ENCODE measurements at places on chromosomes 2 and 18.

DNA sequence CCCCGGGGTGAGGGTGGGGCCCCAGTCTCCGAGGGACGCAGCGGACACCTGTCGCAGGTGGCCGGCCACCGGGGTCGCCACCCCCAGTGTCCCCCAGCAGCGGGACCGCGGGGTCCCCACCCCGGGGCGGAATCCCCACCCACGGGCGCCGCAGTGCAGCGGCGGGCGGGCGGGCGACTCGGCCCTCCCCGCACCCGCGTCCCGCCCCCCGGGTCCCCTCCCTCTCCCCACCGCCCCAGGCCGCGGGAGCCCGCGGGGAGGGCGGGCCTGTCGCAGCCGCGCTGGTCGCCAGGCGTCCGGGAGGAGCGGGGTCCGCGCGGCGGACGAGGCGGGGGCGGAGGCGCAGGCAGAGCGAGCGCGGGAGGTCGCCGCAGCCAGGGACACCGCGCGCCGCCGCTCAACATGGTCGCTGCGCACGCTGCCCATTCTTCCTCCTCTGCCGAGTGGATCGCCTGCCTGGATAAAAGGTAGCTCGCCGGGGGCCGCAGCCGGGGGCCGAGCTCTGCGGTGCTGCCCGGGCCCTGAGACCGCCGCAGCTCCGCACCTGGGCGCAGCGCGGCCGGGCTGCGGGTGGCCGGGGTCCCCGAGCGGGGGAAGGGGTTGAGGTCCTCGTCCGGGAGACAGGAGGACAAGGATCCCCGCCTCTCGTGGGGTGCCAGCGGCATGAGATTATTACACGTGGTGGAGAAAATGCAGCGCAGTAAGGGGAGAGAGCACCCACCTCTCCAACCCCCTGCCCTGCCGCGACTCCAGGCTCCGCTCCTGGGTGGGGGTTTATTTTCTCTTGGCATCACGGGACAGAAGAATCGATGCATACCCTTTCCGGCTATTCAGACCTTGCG lies at the start of gene RAPGEF4:
TSS of gene RAPGEF4 (plus strand) at position 264 of the 842 bp plus-strand sequence. CDS start at position 403, 139 bp downstream.
- DNase-seq: peak; percentile 32

GRCh38 chr2:43041173-43041591 lies 185.2 kb downstream of the ZFP36L2 start:
- no peak for DNase-seq

- DNase-seq: no peak
These were observed 6.3 kb downstream of the FZD5 start for GRCh38 chr2:207763303-207763917.

GRCh38 chr2:105373895-105374401 lies 24.9 kb downstream of the FHL2 start:
- DNase-seq: no peak

DNA sequence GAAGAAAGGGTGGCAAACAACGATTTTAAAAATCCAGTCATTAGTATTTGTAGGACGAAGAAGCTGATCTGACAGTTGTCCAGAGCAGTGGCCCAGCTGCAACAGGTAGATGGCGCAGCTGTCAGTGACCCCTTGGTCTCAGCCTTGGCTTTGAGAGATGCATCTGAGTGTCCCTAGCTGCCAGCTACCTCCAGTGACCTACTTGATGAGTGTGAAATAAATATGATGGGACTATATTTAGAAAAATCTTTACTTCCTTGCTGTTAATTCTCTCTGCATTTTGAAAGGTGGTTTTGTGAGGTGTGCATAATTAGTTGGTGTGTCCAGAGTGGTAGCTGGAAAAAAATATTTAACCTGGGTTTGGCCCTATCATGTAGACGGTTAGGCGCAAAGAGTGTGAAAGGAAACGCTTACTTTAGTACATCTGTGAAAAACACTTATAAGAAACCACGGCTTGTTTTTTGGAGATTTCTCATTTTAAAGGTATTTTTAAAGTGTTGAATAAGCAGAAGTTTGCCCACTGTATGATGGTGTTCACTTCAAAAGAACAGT lies 963 bp downstream of the INPP1 start:
- peak; percentile 41 for DNase-seq

DNA sequence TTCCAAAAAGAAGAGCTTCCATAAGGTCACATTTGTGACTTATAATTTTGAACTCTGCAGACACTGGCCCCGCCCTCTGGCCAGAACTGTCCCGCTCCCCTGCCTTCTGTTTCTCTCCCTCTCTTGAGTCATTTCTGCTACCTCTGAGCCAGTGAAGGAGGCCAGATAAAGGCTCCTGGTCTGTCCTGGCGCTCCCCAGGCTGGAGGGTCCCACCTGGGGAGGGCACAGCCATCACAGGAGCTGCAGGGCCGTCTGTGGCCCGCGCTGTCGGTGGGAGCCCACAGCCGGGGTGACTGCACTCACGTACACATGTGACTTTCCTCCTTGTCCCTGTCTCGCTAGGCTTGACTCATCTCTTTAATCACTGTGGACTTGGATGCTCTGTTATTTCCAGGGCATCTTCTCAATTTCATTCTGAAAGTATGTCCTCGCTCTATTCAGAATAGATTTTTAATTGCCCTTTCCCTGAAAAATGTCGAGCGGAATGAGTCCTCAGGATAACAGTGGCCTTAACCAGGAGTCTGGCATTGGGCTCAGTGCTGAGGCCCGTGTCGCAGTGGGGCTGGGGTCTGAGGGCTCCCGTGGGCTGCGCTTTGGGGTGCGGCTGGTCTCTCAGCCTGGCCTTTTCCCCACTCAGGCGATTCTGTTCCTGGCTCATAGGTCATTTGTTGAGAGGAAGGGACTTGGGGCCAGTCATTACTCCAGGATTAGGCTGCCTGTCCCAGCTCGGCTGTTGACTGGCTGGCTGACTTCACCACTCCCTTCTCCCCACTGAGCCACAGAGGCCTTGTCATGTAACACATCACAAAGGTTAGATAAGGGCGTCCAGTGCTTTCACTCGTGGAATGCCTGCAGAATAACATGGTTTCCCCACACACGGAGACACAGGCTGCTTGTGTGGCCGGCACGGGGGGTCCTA lies 34.5 kb downstream of the KLHL29 start:
- DNase-seq: no peak
